ENCODE measurements at places on chromosomes 11 and 22. TPM values are rescaled to one million over a fixed set of nuclear protein-coding genes. Genes with fewer than 3 reads are reported as not detected.

Gene MRTFA
- 43.3 TPM for total RNA-seq

Gene CENPM
- total RNA-seq, result 28.5 TPM

Gene KCNE3
- total RNA-seq, result 9.0 TPM

Gene DDX25
- total RNA-seq, result 3.3 TPM

- H3K36me3 ChIP-seq, result no peaks in the 10 kb centered on the region
- no peak overlapping the region for H3K4me3 ChIP-seq
- H3K27me3 ChIP-seq, result no peaks in the 10 kb centered on the region
Observed at GRCh38 chr22:47393191-47393590, 630.7 kb downstream of the TBC1D22A start.

- H3K4me1 ChIP-seq, result no peaks in the 10 kb centered on the region
- no peak overlapping the region for H3K27ac ChIP-seq
- no peaks in the 10 kb centered on the region for H3K36me3 ChIP-seq
- H3K27me3 ChIP-seq, result peaks cover 49% of the 10 kb centered on the region
Observed at GRCh38 chr22:20298803-20299745, 20.8 kb downstream of the DGCR6L start.

DNA sequence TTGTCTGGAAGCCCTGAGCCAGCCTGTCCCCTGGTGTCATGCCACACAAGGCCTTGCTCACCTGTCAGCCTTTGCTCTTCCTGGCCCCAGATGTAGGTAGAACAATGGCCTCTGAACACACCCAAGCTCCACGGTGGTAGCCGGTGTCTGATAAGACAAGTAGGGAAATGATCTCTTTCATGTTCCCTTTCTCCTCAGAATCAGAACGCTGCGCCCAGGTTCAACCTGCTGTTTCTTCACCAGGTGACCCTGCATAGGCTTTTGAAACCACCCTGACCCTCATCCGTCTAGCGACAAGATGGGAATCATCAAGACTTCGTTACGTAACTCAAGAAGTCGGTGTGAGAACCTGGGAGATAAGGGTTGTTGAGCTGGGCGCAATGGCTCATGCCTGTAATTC is 28.7 kb upstream of the YWHAH start:
- no peaks in the 10 kb centered on the region for H3K27me3 ChIP-seq
- H3K27ac ChIP-seq, result no peak overlapping the region
- H3K4me1 ChIP-seq, result peaks cover 5% of the 10 kb centered on the region
- no peak for DNase-seq
- no peaks in the 10 kb centered on the region for H3K36me3 ChIP-seq

DNA sequence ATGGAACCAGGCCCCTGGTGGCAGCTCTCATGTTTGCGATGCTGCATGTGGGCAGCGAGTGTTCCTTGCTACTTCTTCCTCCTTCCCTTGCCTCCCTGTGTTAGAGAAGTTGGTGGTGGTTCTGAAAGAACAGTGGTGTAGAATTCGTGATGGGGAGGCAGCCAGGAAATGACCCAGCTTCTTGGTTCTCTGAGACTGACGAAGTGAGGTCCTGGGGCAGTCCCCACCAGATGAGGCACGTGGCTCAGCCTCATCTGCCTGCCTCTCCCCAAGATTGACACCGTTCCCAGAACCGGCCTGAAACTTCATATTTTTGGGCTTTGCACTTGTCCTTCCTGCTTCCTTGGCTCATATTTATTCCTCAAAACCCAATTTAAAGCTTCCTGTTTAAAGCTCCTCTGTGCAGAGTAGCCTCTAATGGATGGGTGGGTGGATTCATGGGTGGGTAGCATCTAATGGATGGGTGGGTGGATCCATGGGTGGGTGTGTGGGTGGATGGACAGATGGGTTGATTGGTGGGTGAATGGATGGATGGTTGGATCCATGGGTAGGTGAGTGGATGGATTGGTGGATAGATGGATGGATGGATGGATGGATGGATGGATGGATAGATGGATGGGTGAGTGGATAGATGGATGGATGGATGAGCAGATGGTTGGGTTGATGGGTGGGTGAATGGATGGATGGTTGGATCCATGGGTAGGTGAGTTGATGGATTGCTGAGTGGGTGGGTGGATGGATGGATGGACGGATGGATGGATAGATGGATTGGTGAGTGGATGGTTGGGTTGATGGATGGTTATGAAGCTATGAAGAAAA is 77.3 kb upstream of the ATXN10 start:
- no peaks in the 10 kb centered on the region for H3K36me3 ChIP-seq
- no peak for DNase-seq
- no peak overlapping the region for H3K27ac ChIP-seq
- no peak overlapping the region for H3K4me3 ChIP-seq
- H3K27me3 ChIP-seq, result no peaks in the 10 kb centered on the region
- peaks cover 11% of the 10 kb centered on the region for H3K4me1 ChIP-seq

GRCh38 chr22:44758344-44758973 is 6.1 kb downstream of the ARHGAP8 start:
- H3K27me3 ChIP-seq, result peaks cover 6% of the 10 kb centered on the region
- no peak overlapping the region for H3K27ac ChIP-seq
- no peak overlapping the region for H3K4me3 ChIP-seq
- H3K4me1 ChIP-seq, result peaks cover 5% of the 10 kb centered on the region

DNA sequence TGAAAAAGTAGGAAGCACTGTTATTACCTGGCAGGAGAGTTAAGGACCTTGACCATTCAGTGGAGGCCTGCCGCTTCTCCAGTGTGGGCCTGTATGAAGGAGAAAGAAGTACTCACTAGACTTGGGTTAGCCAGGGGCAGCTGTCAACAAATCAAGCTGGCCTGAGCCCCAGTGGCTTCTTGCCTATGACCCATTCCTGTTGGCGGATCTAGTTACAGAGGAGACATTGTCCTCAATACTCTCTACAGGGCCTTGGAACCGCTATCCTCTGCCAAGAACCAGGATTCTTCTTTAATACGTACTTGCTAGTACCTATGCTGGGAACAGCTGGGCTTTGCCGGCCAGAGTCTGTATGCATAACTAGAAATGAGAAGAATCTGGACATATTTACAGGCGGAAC is 68.1 kb downstream of the ALX4 start:
- H3K27me3 ChIP-seq, result no peaks in the 10 kb centered on the region
- no peak overlapping the region for H3K27ac ChIP-seq
- peaks cover 31% of the 10 kb centered on the region for H3K4me1 ChIP-seq
- DNase-seq, result no peak
- no peak overlapping the region for H3K4me3 ChIP-seq
- H3K36me3 ChIP-seq, result peaks cover 9% of the 10 kb centered on the region

- peaks cover 56% of the 10 kb centered on the region for H3K36me3 ChIP-seq
- no peak overlapping the region for H3K4me3 ChIP-seq
- H3K4me1 ChIP-seq, result no peaks in the 10 kb centered on the region
- no peak for DNase-seq
- H3K27me3 ChIP-seq, result no peaks in the 10 kb centered on the region
Observed at GRCh38 chr11:962688-963087, 37.0 kb downstream of the AP2A2 start.

DNA sequence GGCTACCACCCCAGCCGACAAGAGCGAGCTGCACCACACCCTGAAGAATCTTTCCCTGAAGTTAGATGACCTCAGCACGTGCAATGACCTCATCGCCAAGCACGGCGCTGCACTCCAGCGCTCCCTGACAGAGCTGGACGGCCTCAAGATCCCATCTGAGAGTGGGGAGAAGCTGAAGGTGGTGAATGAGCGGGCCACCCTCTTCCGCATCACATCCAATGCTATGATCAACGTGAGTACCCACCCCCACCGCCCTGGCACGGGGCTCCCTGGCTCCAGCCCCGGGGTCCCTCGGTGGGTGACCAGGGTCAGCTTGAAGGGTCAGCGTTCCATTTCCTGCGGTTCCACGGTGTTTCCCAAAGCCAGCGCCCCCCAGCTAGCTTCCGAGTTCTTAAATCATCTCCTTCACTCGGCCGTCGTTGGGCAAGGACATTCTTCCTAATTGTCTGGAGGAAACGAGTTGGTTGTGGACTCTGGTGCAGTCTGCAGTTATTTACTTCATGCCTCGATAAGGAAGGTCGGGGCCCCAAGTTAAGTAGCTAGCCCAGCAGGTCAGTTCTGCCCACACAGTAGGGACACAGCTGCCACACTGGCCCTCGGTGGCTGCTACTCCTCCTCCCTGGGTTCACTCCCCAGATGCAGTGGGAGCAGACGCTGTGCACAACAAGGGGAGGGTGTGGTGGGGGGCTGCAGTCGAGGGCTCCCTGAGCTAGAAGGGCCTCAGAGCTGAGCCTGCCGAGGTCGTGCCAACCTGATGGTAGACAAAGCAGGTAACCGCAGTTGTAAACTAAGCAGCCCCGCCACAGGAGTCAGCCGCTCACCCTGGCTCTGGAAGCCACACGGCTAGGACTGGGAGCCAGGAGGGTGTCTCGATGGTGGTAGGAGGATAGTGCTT is 97.9 kb downstream of the MORC2 start:
- peak; percentile 32 for DNase-seq
- no peaks in the 10 kb centered on the region for H3K27me3 ChIP-seq
- no peaks in the 10 kb centered on the region for H3K4me1 ChIP-seq
- no peak overlapping the region for H3K27ac ChIP-seq
- H3K36me3 ChIP-seq, result no peaks in the 10 kb centered on the region

- H3K4me1 ChIP-seq, result peaks cover 17% of the 10 kb centered on the region
- H3K36me3 ChIP-seq, result peaks cover 23% of the 10 kb centered on the region
- no peaks in the 10 kb centered on the region for H3K27me3 ChIP-seq
- H3K27ac ChIP-seq, result peak overlapping the region; percentile 34
- DNase-seq, result peak; percentile 96
Observed at GRCh38 chr11:843818-844692, 1.4 kb downstream of the TSPAN4 start.

GRCh38 chr22:16963189-16963945 is 44.7 kb downstream of the GAB4 start:
- no peaks in the 10 kb centered on the region for H3K4me1 ChIP-seq
- no peaks in the 10 kb centered on the region for H3K27me3 ChIP-seq
- no peaks in the 10 kb centered on the region for H3K36me3 ChIP-seq
- no peak overlapping the region for H3K27ac ChIP-seq
- DNase-seq, result no peak
- H3K4me3 ChIP-seq, result no peak overlapping the region

Measured in endodermal cell (in vitro differentiated cells).